ENCODE measurements at places on chromosomes 11 and 22. TPM values are rescaled to one million over a fixed set of nuclear protein-coding genes. Genes with fewer than 3 reads are reported as not detected.

Gene TRPM5
- 0.08 TPM for total RNA-seq

Gene SLC7A4
- 0.15 TPM for total RNA-seq

Gene CD3G
- 170 TPM for total RNA-seq

Gene BIK
- total RNA-seq = 2.3 TPM

Gene ZNF214
- total RNA-seq = not detected

Gene RBM4
- 261 TPM for total RNA-seq

Gene VPS51
- 217 TPM for total RNA-seq

Gene OR8B3
- not detected for total RNA-seq

Gene TYR
- total RNA-seq = not detected

Gene GAL3ST1
- total RNA-seq = not detected

Gene OR6Q1
- not detected for total RNA-seq

Gene TSGA10IP
- total RNA-seq = not detected

DNA sequence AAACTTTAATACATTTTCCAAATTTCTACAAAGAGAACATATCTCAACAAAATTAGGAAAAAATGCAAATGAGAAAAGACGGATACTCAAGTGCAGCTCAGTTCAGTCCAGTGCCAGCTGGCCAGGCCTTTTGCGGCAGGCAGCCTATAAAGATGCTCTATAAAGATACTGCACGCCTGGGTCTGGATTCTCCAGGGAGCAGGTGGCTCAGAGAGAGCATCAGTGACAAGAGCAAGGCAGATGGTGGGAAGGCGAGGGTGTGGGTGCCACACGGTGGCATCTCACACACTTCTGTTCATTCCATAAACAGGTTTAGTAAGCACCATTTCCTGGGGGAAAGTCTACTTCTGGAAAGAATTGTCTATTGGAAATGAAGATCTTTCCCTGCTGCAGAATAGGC lies 18.1 kb upstream of the SCN3B start:
- H3K4me1 ChIP-seq = peaks cover 2% of the 10 kb centered on the region
- H3K4me3 ChIP-seq = no peak overlapping the region
- H3K27ac ChIP-seq = no peak overlapping the region
- H3K27me3 ChIP-seq = peaks cover 40% of the 10 kb centered on the region
- no peaks in the 10 kb centered on the region for H3K36me3 ChIP-seq

- DNase-seq = no peak
- H3K4me3 ChIP-seq = no peak overlapping the region
- H3K27ac ChIP-seq = no peak overlapping the region
- H3K36me3 ChIP-seq = peaks cover 4% of the 10 kb centered on the region
- no peaks in the 10 kb centered on the region for H3K27me3 ChIP-seq
These were observed 65.8 kb downstream of the PACSIN2 start for GRCh38 chr22:42949159-42949558.

DNA sequence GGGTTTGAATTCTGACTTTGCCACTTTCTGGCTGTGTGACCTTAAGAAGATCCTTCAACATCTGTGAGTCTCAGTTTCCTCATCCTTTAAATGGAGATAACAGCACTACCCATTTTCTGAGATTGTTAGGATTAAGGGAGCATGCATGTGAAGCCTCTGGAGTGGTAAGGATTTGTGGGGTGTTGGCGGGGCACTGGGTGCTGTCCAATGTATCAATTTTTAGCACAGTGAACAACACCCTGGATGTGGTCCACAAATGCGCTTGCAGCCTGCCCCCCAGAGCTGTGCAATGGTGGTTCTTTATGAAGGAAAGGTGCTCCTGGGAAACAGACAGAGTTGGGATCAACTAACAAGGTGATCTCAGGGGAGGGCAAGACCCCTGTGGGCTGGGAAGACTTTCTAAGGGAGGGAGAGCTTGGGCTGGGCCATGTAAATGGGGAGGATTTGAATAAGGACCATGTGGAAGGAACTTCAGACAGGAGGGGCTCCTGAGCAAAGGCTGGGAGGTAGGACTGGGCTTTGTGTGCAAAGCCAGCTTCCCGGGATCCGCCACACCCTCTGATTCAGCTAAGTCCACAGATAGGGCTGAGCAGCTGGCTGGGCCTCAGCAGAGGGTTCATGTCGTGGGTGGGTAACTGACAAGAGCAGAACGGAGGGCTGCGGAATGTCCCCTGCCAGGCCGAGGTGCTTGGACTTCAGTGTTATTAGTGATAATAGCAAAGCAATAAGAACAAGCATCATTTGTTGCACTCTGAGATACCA lies 22.7 kb upstream of the RASD2 start:
- no peak for DNase-seq
- peaks cover 5% of the 10 kb centered on the region for H3K4me1 ChIP-seq
- peaks cover 71% of the 10 kb centered on the region for H3K27me3 ChIP-seq
- H3K36me3 ChIP-seq = peaks cover 7% of the 10 kb centered on the region

- H3K36me3 ChIP-seq = no peaks in the 10 kb centered on the region
- DNase-seq = no peak
- H3K27ac ChIP-seq = peak overlapping the region; percentile 96
- H3K27me3 ChIP-seq = no peaks in the 10 kb centered on the region
- peak overlapping the region; percentile 65 for H3K4me3 ChIP-seq
- peaks cover 28% of the 10 kb centered on the region for H3K4me1 ChIP-seq
These were observed 15.8 kb downstream of the DGKZ start for GRCh38 chr11:46363031-46363407.

- no peak for DNase-seq
- peak overlapping the region; percentile 99 for H3K27ac ChIP-seq
- H3K4me1 ChIP-seq = peaks cover 75% of the 10 kb centered on the region
- H3K27me3 ChIP-seq = no peaks in the 10 kb centered on the region
- H3K36me3 ChIP-seq = peaks cover 22% of the 10 kb centered on the region
These were observed 5.8 kb downstream of the CD44 start for GRCh38 chr11:35144806-35145205.

DNA sequence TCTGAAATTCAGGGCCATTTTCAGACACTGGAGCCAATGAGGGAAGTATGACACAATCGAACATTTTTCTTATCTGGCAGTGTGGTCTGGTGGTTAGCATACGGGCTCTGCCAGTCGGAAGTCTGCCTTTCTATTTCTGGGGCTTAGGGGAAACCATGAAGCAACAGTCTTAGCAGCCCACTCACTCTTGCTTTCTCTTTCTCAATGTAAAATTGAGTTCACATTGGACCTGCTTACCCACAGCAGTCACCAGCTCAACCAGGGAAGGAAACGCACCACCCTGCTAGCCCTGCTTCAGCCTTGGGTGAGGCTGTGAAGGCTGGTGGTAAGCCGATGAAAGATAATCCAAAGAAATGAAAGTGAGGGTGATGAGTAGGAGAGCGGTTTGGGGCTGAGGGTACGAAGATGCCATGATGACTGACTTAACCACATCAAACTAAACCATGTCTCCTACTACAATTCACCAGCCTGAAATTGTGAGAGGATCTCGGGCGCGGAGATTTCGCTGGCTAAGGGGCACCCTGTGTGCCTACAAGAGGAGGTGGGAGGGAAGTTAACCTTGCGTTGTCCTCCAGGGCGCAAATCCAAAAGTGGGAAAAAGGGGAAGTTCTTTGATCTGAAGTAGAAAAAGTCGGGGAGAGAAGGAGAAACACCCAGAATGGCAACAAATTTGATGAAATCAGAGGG lies 2.0 kb upstream of the LMO2 start:
- peak; percentile 12 for DNase-seq
- peak overlapping the region; percentile 93 for H3K4me3 ChIP-seq
- no peaks in the 10 kb centered on the region for H3K36me3 ChIP-seq

DNA sequence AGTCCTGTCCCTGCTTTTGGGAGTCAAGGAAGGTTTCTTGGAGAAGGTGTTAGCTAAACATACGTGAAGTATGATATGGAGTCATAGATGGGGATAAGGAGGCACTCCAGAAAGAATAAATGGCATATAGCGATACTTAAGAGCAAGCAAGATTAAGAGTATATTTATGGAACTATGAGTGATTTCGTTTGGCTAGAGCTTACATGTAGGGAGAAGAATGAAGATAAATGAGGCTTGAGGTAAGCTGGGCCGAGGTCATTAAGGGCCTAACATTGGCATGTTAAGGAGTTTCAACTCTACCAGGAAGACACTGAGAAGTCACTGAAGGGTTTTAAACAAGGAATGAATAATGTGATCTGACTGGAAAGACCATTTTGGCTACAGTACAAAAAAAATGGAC lies 33.3 kb downstream of the EIF3M start:
- no peak overlapping the region for H3K4me3 ChIP-seq
- H3K36me3 ChIP-seq = no peaks in the 10 kb centered on the region
- no peaks in the 10 kb centered on the region for H3K4me1 ChIP-seq

GRCh38 chr11:12044799-12045198 lies 36.4 kb upstream of the DKK3 start:
- H3K27me3 ChIP-seq = peaks cover 8% of the 10 kb centered on the region
- no peak for DNase-seq
- no peak overlapping the region for H3K4me3 ChIP-seq
- peaks cover 5% of the 10 kb centered on the region for H3K4me1 ChIP-seq
- H3K36me3 ChIP-seq = no peaks in the 10 kb centered on the region

DNA sequence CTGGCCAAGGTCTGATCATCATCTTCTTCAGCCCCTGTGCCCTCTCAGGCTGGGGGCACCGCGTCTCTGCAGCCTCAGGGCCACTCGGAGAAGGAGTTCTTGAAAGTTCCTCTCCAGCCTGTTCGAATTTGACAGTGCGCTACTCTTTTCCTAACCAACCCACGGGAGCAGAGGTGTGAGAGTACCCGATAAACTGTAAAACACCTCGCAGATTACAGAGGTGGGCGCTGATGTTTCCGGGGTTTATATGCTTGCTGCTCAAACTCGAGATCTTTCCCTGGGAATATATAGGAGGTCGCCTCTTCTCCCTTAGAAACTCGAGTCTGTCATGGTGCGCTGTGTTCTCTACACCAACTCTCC lies 515 bp downstream of the CTR9 start:
- H3K36me3 ChIP-seq = peaks cover 5% of the 10 kb centered on the region
- H3K4me3 ChIP-seq = peak overlapping the region; percentile 95
- no peaks in the 10 kb centered on the region for H3K27me3 ChIP-seq
- peaks cover 20% of the 10 kb centered on the region for H3K4me1 ChIP-seq

- no peaks in the 10 kb centered on the region for H3K36me3 ChIP-seq
- no peaks in the 10 kb centered on the region for H3K4me1 ChIP-seq
- H3K27ac ChIP-seq = no peak overlapping the region
- no peaks in the 10 kb centered on the region for H3K27me3 ChIP-seq
- DNase-seq = no peak
These were observed 856.4 kb upstream of the LRRC4C start for GRCh38 chr11:42315846-42316245.

DNA sequence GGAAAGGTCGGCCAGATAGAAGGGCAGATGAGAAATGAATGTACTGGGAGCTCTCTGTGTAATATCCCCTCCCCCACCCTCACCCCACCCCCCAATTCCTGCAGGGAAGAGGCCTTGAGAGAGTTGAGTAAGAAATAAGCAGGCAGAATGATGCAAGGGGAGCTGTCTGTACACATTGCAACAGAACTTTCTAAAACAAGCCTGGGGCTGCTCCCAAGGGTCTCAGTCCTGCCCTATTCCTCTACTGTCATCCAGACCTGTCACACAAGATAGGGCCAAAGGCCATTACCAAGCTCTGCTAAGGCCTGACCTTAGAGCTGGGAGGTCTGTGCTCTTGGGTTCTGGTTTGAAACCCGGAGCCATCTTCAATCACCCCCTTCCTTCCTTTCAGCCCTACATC lies 5.7 kb upstream of the DGAT2 start:
- H3K36me3 ChIP-seq = no peaks in the 10 kb centered on the region
- H3K4me1 ChIP-seq = peaks cover 12% of the 10 kb centered on the region
- H3K27ac ChIP-seq = no peak overlapping the region

DNA sequence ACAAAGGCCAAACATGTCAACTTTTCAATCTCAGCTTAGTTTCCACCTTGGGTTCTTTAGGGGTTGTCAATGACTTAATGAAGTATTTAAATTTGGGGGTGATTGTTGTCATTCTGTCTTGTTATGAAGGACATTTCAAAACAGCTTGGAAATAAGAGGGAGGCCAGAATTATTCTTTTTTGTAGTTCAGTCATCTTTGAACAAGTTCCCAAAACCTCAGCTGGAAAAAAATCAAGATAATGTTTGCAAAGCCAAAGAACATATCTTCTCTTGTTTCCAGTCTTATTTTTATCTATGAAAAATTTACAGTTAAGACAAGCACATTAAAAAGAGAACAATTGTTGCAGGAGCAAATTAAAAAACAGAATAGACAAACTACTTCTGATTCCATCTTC lies 612.8 kb downstream of the INSC start:
- no peak overlapping the region for H3K4me3 ChIP-seq
- H3K27me3 ChIP-seq = peaks cover 11% of the 10 kb centered on the region
- H3K4me1 ChIP-seq = no peaks in the 10 kb centered on the region

DNA sequence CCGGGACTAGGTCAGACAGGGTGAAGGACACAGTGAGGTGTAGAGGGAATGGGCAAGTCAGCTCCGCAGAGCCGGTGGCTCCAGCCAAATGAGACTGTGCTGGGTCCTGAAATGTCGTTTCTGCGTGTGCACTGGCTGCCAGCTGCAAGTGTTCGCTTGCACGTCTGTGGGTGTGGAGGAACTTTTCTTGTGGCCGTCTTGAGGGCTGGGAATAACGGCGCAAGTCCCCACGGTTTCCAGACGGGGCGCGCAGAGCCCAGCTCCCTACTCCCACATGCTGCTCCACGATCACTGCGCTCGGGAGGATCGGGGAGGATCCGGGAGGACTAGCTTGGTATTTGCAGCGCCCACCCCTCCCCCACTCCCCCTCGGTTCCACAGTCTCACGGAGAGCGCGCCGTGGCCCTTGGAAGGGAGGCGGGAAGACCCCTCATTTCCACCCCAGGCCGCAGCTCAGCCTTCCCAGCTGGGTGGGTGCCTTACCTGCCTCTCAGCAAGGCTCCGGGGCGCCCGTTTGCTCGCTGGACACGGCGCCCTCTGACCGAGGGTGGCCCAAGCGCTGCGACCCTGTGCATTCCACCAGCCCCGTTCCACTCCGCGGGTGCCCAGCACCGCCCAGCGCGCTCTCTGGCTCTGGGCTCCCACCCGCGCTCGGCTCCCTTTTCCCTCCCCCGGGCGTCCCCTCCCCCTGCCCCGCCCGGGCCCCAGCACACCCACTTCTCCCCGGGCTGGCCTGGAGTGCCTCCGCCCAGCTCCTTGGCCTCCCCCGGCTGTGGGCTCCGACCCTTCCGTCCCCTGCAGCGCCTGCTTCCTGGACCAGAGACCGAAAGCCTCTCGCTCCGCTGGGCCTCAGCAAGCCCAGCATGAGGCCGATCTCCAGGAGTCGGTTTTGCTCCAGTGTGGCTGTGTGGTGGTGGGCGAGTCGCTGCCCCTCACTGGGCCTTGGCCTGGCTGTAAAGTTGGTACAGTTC lies at the start of gene KCNE3:
KCNE3 (minus strand) TSS at position 634 of the 970 bp plus-strand sequence. CDS start 9,986 bp downstream, outside the sequence.
- H3K27ac ChIP-seq = no peak within 1 kb of the TSS
- DNase-seq = no peak
- H3K27me3 ChIP-seq = peaks cover 59% of the 10 kb centered on the region
- peak within 1 kb of the TSS; percentile 69 for H3K4me3 ChIP-seq
- peaks cover 4% of the 10 kb centered on the region for H3K36me3 ChIP-seq

- no peak overlapping the region for H3K27ac ChIP-seq
- no peaks in the 10 kb centered on the region for H3K36me3 ChIP-seq
- no peak for DNase-seq
- H3K4me3 ChIP-seq = no peak overlapping the region
- no peaks in the 10 kb centered on the region for H3K27me3 ChIP-seq
These were observed 35.5 kb downstream of the BBOX1 start for GRCh38 chr11:27076121-27076589.

DNA sequence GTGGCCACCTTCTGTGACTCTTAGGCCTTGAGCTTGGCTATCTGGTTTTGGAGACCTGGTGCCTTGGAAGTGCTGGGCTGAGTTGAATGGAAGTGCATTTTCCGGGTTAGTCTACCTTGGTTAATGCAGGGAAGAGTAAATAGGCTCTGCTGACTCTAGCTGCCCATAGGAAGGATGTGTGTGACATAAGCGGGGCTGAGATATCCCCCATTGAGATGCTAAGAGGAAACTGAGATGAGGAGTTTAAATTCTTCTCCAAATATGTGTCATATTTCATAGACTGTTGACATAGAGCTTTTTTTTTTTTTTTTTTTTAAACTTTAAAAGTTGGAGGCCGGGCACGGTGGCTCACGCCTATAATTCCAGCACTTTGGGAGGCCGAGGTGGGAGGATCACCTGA lies 30.8 kb downstream of the ZNRF3 start:
- no peak for DNase-seq
- peaks cover 13% of the 10 kb centered on the region for H3K27me3 ChIP-seq
- H3K4me3 ChIP-seq = no peak overlapping the region
- peaks cover 7% of the 10 kb centered on the region for H3K4me1 ChIP-seq
- peaks cover 2% of the 10 kb centered on the region for H3K36me3 ChIP-seq

Measured in T-helper 17 cell (primary cell).